ENCODE measurements at places on chromosomes 12 and 14. TPM values are rescaled to one million over a fixed set of nuclear protein-coding genes. Genes with fewer than 3 reads are reported as not detected.

SIX1 gene
- polyA plus RNA-seq, result not detected

CCDC196 gene
- polyA plus RNA-seq, result not detected

ANO4 gene
- 11.1 TPM for polyA plus RNA-seq

GALNT16 gene
- 23.8 TPM for polyA plus RNA-seq

KCNH3 gene
- 3.0 TPM for polyA plus RNA-seq

MED6 gene
- polyA plus RNA-seq, result 51.3 TPM

KRT83 gene
- not detected for polyA plus RNA-seq

TSPAN19 gene
- 4.8 TPM for polyA plus RNA-seq

PTCSC3 gene
- polyA plus RNA-seq, result not detected

MTRFR gene
- 30.0 TPM for polyA plus RNA-seq

MLF2 gene
- 176 TPM for polyA plus RNA-seq

GLI1 gene
- 4.2 TPM for polyA plus RNA-seq

GPR132 gene
- not detected for polyA plus RNA-seq

AMIGO2 gene
- polyA plus RNA-seq, result 3.6 TPM

NRIP2 gene
- not detected for polyA plus RNA-seq

CMKLR1 gene
- polyA plus RNA-seq, result 0.06 TPM

MORN3 gene
- 1.1 TPM for polyA plus RNA-seq

IAPP gene
- polyA plus RNA-seq, result not detected

ANO2 gene
- polyA plus RNA-seq, result 1.8 TPM

PTGDR gene
- polyA plus RNA-seq, result 0.10 TPM

BCL7A gene
- 65.6 TPM for polyA plus RNA-seq

FAM222A gene
- polyA plus RNA-seq, result 6.4 TPM

TNFAIP2 gene
- 6.1 TPM for polyA plus RNA-seq

PLA2G1B gene
- not detected for polyA plus RNA-seq

IL23A gene
- not detected for polyA plus RNA-seq

LRP6 gene
- 33.5 TPM for polyA plus RNA-seq

SUPT16H gene
- polyA plus RNA-seq, result 96.2 TPM

WDR20 gene
- polyA plus RNA-seq, result 28.6 TPM

RERGL gene
- polyA plus RNA-seq, result 1.3 TPM

DHH gene
- polyA plus RNA-seq, result 0.66 TPM

CCDC175 gene
- not detected for polyA plus RNA-seq

MYH6 gene
- not detected for polyA plus RNA-seq

DTD2 gene
- 35.7 TPM for polyA plus RNA-seq

CMTM5 gene
- not detected for polyA plus RNA-seq

KCNH5 gene
- polyA plus RNA-seq, result 0.68 TPM

B4GALNT1 gene
- polyA plus RNA-seq, result 152 TPM

TRIM9 gene
- polyA plus RNA-seq, result 15.9 TPM

DDX51 gene
- 22.8 TPM for polyA plus RNA-seq

CRIP2 gene
- 214 TPM for polyA plus RNA-seq

CLEC2D gene
- polyA plus RNA-seq, result 2.6 TPM

OAS2 gene
- polyA plus RNA-seq, result not detected

BIN2 gene
- not detected for polyA plus RNA-seq

DCAF5 gene
- polyA plus RNA-seq, result 34.6 TPM

KERA gene
- polyA plus RNA-seq, result not detected

IFNG-AS1 gene
- not detected for polyA plus RNA-seq
